ENCODE measurements at places on chromosomes 11 and 22.
A peak's percentile ranks its signal among the peaks of the same experiment; 100 is the strongest.

DNA sequence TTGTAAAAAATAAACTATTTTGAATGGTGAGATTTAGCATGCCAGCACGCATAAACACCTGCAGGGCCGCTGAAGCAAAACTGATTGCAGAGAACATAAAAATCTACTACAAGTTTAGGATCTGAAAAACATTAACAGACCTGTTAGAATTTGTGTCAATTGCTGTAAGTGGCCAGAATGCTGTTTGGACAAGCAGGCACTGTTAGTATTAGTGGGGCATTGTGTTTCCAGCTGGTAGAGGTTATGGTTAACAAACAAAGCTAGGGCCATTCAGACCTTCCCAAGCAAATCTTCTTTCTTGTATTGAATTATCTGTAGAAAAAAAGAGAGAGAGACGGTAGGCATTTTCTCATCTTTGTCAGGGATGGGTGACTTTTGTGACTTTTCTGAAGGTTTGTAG lies 57.6 kb upstream of the OLFML1 start:
- DNase-seq: no peak

DNA sequence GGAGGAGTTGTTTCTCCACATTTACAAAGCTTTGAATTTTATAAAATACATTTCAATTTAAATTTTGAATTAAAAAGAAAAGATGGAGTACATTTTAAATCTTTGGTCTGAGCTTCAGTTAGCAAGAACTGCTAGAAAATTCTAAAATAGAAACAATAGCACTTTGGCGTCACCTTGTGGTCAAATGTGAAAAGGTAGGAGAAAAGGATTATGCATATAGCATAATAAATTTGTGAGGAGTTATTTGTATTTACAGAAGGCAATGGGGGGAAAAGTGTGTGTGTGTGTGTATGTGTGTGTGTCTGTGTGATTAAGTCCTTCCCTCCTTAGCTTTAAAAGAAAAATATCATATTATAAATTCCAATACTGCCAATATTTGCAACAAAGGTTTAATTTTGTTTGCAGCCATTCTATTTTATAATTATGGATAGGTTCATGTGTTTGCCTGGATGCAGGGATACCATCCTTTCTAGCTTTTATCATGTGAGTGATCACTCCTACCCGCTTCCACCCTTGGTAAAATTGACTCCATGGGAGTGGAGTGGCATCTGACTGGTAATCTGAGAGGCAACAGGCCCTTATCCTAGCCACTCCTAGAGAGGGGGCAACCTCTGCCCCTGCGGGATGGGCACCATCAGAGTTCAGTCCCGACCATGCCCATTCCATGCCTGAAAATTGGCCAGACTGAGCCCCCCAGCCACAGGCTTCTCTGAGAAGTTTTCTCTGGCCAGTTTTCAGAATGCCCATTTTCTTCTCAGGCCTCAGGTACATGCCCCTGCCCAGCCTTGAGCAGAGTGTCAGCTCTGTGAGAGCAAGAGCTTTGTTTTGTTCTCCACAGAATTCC lies 13.6 kb upstream of the LGR4 start:
- DNase-seq: peak; percentile 33

GRCh38 chr11:128573638-128574037 lies 13.7 kb downstream of the ETS1 start:
- no peak for DNase-seq

DNA sequence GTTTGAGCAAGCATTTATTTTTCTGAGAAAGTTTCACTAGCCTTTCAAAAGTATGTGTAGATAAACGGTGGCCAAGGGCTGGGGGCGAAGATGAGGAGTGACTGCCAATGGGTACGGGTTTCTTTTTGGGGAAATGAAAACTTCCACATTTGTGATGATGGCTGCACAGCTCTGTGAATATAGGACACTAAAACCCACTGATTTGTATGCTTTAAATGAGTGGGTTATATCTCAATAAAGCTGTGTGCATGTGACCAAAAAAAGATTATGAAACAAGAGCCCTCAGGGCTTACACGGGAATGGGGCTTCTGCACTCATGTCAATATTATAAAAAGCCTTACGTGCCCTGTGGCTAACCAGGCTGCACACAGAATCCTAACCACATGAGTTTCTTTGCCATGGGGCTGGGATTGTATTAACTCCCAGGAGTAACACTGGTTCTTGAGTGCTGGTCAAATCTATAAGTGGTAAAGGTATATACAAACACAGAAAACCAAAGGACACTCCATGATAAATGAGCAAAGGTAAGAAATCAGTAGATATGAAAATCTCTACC lies 31.3 kb downstream of the ABCC8 start:
- DNase-seq: no peak

- DNase-seq: peak; percentile 47
Measured at GRCh38 chr11:48109046-48109666, 107.5 kb upstream of the OR4B1 start.

DNA sequence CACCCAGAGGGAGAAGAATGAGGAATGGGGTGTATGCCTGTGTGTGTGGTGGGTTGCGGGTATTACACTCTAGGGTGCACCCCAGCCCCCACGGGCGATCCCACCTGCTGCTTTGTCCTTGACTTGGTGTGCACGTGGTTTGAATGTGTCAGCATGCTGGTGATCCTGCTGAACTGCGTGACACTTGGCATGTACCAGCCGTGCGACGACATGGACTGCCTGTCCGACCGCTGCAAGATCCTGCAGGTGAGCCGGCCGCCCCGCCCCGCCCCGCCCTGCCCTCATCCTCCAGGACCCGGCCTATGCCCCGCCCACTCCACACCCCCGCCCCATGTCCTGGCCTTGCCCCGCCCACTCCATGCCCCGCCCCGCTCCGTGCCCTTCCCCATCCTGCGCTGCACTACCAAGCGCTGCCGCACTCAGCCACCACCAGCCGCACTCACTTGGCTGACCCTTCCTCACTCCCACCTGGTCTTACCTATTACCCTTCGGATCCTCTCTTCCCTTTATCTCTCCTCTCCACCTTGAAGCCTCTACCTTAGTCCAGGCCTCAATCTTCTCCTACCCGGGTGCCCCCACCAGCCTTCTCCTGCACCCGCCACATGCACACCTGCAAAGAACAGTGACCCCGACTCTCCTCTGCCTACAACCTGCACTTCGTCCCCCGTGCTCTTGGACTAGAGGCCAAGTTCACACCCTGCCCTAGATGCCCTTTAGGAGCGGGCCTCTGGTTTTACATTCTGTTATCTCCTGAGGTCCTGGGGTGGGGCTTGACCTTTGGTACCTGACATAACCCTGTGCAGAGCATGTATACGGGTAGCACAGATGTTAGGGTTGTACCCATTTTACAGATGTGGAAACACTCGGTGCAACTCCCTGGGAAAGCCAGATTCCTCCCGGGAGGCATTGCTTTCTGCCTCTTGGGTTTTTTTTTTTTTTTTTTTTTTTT lies 27.7 kb downstream of the CACNA1I start:
- peak; percentile 82 for DNase-seq

GRCh38 chr11:134126217-134126822 lies 57.4 kb downstream of the JAM3 start:
- DNase-seq: no peak

GRCh38 chr22:31148953-31149627 lies 8.8 kb upstream of the PLA2G3 start:
- DNase-seq: peak; percentile 59

- DNase-seq: no peak
Measured at GRCh38 chr11:128725630-128726319, 31.9 kb downstream of the FLI1 start.

DNA sequence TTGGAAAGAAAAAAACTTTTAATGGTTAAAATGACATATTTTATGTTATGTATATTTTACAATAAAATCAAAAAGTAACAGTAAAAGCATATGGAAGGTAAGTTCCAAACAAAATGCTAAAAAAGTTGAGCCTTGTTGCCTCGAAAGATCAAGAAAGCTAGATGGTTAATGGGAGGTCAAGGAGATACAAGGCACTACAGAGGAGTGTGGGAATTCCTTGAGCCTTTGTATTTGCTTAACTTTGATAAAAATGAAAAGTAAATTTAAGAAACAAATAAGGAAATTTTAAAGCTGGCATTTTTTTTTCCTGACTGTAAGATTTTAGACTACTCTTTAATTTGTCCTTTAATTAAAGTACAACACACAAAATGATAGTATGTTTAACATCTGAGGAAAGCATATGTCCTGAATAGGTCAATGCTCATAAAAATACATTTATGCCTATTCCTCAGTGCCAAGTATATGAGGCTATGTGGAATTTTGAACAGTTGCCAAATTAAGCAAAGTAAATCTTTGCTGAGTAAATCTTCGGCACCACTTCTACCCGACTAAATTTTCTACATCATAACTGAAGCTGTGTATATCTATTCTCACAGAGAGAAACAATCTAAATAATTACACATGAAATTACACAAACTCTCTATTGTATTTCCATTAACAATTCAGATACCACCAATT lies 108.8 kb downstream of the TTC28 start:
- DNase-seq: no peak

DNA sequence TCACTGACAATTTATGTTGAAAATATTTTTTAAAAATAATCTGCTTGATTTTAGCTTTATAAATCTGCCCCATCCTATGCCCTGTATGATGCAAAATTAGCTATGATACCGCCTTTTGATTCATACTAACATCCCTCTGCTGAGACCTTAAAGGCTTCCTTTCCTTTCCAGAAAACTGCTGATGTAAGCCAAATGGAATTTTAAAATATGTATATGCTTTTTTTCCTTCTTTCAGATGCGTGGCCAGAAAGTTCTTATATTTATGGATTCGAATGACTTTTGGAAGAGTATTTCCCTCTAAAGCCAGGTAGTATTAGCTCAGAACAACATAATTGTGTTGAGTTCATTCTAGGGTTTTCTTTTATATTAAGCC lies 34.5 kb downstream of the SFI1 start:
- DNase-seq: no peak

DNA sequence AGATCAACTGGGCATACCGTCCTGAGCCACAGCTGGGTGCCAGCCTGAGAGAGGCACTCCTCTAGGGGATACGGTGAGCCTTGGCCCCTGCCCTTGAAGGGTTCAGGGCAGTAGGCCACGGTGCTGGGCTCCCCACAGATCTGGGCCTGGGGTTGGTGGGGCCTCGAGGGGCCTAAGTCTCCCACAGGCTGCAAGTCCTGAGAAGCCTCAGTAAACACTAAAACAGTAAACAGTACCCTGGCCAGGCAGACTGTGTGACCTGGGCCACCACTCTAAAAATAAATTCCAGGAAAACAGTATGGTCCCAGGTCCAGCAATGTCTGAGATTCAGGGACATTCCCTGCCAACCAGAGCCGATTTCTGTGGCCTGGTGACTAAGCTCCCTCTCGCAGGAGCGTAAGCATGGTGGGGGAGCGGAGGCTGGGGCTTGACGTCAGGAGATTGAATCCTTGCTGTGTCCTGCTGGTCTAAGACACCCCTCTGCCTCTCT lies 2.3 kb upstream of the RHOD start:
- no peak for DNase-seq

GRCh38 chr11:61854206-61854895 lies 26.3 kb downstream of the FADS2 start:
- DNase-seq: no peak

DNA sequence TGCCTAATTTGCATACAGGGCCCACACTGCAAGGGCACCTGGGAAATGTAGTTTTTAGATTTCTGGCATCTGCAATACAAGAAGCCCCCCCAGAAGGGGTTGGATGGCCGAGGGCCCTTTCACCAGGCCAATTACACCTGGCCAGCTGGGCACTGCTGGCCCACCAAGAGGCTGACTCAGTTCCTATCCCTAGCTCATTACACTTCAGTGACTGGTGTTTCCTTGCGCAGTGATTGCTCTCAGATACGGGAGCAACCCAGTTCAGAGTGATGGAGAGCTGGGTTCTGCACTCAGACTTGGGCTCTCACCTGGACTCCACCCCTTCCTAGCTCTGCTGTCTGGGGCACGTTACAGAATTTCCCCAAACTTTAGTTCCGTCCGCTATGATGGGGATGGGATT lies 81.1 kb upstream of the SHANK2 start:
- no peak for DNase-seq

GRCh38 chr11:61512435-61512834 lies 3.9 kb downstream of the LRRC10B start:
- peak; percentile 94 for DNase-seq

- peak; percentile 60 for DNase-seq
Measured at GRCh38 chr11:95924414-95924760, 480 bp upstream of the MTMR2 start.

GRCh38 chr11:75920848-75921247 lies 105.8 kb downstream of the UVRAG start:
- no peak for DNase-seq

- DNase-seq: no peak
Measured at GRCh38 chr11:118911880-118912741, 13.6 kb downstream of the BCL9L start.

- DNase-seq: peak; percentile 65
Measured at GRCh38 chr22:19431649-19432132, at the start of gene HIRA. TSS of gene HIRA (minus strand) at chr22:19431733. CDS start at chr22:19431476, 257 bp downstream.

GRCh38 chr11:75351541-75351790 lies at the start of gene ARRB1:
TSS of gene ARRB1 (minus strand) at chr11:75351661. CDS start at chr11:75351607, 54 bp downstream.
- DNase-seq: peak; percentile 57

DNA sequence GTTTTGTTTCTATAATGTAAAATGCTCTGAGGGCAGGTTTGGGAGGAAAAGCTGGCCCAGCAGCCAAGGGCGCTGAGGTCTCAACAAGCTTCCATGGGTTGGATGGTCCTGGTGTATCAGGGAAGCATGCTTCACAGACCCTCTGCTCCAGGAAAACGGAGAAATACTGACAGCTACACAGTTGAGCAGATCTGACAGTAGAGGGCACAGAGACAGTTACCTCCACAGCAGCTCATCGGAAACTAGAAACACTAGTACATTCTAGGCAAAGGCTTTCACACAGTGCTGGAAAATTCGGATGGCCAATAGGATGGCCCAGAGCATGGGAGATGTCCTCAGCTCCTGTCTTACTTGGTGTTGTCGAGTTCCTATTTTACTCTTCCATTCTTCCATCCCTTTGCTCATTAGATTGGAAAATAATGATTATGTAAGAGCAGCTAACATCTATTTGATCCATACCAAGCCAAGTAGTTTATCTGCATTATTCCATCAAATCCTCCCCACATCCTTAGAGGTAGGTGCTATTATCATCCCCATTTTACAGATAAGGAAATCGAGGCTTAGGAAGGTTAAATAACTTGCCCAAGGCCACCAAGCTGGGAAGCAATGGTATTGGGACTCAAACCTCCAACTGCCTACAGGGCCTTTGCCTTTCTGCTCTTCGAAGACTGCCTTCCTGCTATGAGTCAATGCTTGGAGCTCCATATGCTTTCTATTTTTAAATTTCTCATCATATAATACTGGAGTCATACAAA lies 28.3 kb downstream of the LMO2 start:
- no peak for DNase-seq

DNA sequence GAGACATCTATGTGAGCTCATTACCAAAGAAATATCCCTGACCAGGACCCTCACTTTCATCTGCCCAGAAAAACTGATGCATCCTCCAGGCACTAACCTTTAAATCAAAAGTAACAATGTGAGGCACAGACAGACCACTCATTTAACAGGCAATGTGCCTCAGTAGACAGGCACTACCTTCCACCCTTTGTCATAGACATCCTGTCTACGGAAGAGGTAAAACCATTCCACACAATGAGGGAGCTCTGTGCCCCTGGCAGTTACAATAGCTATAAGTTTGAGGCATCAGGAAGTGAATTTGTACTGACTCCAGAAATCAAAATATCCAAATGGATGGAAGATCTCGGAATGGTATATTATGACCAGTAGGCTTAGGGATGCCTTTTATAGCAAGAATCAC lies 6.7 kb upstream of the CAVIN3 start:
- DNase-seq: no peak
